ENCODE measurements at places on chromosomes 13 and 19. TPM values are rescaled to one million over a fixed set of nuclear protein-coding genes. Genes with fewer than 3 reads are reported as not detected.

The B3GNT3 gene
- 0.20 TPM for total RNA-seq

The ATP4B gene
- not detected for total RNA-seq

The PEAK3 gene
- not detected for total RNA-seq

The POP4 gene
- 84.7 TPM for total RNA-seq

The RETN gene
- total RNA-seq, result not detected

The GRIN2D gene
- 0.13 TPM for total RNA-seq

The FIZ1 gene
- 13.2 TPM for total RNA-seq

The SH2D3A gene
- total RNA-seq, result 20.9 TPM

The C2CD4C gene
- 0.25 TPM for total RNA-seq

The CTU1 gene
- total RNA-seq, result 11.1 TPM

The VAV1 gene
- total RNA-seq, result 61.7 TPM

The CYP4F8 gene
- total RNA-seq, result not detected

The PAK4 gene
- total RNA-seq, result 11.5 TPM

The ZNF285 gene
- 1.7 TPM for total RNA-seq

The TMEM150B gene
- not detected for total RNA-seq

The CLIP3 gene
- 1.2 TPM for total RNA-seq

The CYP2A6 gene
- 0.41 TPM for total RNA-seq

The CKM gene
- not detected for total RNA-seq

The PSG1 gene
- total RNA-seq, result not detected

The TRMT1 gene
- 95.7 TPM for total RNA-seq

The CCNA1 gene
- total RNA-seq, result not detected

The ELSPBP1 gene
- total RNA-seq, result not detected

The SCGB2B2 gene
- total RNA-seq, result 0.47 TPM

The LILRB3 gene
- not detected for total RNA-seq

The QPCTL gene
- 31.7 TPM for total RNA-seq

The SYNGR4 gene
- total RNA-seq, result not detected

The SPACA4 gene
- not detected for total RNA-seq

The CCL25 gene
- total RNA-seq, result 0.29 TPM

The PSG3 gene
- not detected for total RNA-seq

The LYPD3 gene
- total RNA-seq, result 4.9 TPM

The KLF12 gene
- 19.6 TPM for total RNA-seq

The ZC3H13 gene
- 41.8 TPM for total RNA-seq

The ZNF229 gene
- 2.9 TPM for total RNA-seq

The KLK13 gene
- not detected for total RNA-seq

The CYP4F2 gene
- total RNA-seq, result not detected

The ZNF506 gene
- 45.5 TPM for total RNA-seq

The ZGLP1 gene
- 3.7 TPM for total RNA-seq

The N4BP2L1 gene
- 32.2 TPM for total RNA-seq

The ZNF266 gene
- total RNA-seq, result 26.8 TPM

The SYDE1 gene
- total RNA-seq, result 1.8 TPM

The SULT2A1 gene
- not detected for total RNA-seq

The SIGLEC10 gene
- not detected for total RNA-seq

The KLK15 gene
- not detected for total RNA-seq

The THSD8 gene
- 31.1 TPM for total RNA-seq

The ARRDC2 gene
- 29.1 TPM for total RNA-seq

The SEMA6B gene
- total RNA-seq, result not detected

The ENOX1 gene
- 0.09 TPM for total RNA-seq

The PCID2 gene
- 75.8 TPM for total RNA-seq

The SULT2B1 gene
- total RNA-seq, result not detected

The SF3A2 gene
- total RNA-seq, result 163 TPM

The CPB2 gene
- not detected for total RNA-seq

The CYP2F1 gene
- not detected for total RNA-seq

The MUC16 gene
- not detected for total RNA-seq

The ATP4A gene
- not detected for total RNA-seq

The NCR1 gene
- total RNA-seq, result 0.58 TPM

The IRGC gene
- not detected for total RNA-seq

The SLITRK6 gene
- total RNA-seq, result not detected

The EFNB2 gene
- total RNA-seq, result 0.11 TPM

Measured in activated CD8-positive, alpha-beta T cell treated with anti-CD3 and anti-CD28 coated beads for 36 hours (primary cell).